ENCODE measurements at places on chromosomes 5 and 9.

DNA sequence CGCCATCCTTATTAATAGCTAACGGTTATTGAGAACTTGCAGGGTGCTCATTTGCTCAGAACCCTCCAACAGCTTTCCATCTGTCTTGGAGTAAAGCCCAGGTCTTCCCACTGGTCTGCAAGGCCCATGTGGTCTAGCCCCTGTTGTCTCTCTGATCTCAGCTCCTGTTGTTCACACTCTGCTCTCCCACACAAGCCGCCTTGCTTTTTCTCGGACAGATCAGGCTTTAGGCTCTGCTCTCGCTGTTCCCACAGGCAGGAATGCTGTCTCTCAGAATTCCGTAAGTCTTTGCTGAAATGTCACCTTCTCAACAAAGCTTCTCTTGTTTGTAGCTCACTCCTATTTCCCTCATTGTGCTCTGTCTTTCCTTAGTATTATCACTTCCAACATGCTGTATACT lies 34.3 kb downstream of the GPR107 start:
- DNase-seq, result no peak

DNA sequence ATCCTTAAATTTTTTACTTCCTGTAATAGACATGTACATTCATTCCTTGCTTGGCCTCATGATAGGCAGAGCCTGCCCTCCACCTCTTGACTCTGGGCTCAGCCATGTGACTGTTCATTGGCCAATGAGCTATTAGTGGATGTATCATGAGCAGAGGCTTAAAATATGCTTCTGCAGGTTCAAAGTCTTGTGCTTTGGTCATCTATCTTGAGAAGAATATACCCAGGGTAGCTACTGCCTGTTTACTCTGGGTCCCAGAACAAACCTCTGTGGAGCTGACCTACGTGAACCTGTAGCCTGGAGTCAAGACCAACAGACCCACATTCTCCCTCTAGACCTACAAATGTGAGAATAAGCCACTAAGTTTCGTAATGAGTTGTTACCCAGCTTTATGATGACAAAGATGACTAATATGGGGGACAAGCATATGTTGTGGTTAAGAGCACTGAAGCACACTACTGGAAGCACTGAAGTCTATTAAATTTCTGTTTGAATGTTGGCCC lies 244.4 kb downstream of the MAST4 start:
- DNase-seq, result no peak

- DNase-seq, result no peak
Observed at GRCh38 chr9:134136996-134137299, 1.1 kb downstream of the WDR5 start.

GRCh38 chr5:994821-995220 lies 13.8 kb upstream of the NKD2 start:
- no peak for DNase-seq

DNA sequence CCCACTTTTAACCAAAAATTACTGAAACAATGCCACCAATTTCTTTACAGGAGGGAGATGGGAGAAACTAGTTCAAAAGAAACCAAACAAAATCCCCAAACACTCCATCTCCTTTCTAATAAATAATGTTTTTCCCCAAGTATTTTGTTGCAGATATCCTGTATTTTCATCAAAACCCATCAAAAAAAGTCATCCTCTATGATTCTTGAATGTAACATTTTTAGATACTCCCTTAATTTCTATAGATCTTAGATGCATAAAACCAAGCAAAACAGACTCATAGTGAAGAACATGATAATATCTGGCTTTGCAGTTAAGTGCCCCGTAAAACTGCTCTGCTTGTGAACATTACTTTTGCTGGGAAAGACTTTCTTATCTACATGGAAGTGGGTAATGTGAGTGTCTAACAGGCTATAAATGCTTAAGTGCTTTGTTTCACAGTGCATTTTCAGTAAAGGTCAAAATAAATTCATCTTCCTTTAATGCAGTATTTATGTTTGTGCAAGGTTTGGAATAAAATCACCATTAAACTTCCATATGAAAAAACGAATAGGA lies 77.3 kb upstream of the TBCA start:
- DNase-seq, result no peak

- DNase-seq, result no peak
Observed at GRCh38 chr9:86481466-86481865, 127.3 kb upstream of the TUT7 start.
